ENCODE measurements at places on chromosomes 3 and 15.

DNA sequence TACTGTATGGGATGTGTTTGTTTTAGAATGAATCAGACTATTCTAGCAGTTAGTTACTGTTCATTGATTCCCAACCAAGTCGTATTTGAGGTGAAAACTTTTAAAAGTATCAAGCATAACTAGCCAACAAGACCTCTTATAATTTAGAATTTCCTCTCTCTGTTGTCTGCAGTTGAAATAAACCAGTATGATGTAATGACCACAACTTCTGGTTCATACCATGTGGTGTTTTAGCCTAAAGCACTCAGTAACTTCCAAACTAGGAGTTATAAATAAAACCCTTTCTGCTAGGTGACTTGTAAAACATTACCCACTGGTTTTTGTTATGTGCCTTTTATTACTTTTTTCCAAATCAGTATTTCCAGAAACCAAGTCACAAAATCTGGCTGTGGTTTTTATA, 19.8 kb upstream of the P2RY12 start:
- DNase-seq, result no peak

GRCh38 chr3:194521510-194522260, 34.9 kb upstream of the ATP13A3 start:
- DNase-seq, result no peak

DNA sequence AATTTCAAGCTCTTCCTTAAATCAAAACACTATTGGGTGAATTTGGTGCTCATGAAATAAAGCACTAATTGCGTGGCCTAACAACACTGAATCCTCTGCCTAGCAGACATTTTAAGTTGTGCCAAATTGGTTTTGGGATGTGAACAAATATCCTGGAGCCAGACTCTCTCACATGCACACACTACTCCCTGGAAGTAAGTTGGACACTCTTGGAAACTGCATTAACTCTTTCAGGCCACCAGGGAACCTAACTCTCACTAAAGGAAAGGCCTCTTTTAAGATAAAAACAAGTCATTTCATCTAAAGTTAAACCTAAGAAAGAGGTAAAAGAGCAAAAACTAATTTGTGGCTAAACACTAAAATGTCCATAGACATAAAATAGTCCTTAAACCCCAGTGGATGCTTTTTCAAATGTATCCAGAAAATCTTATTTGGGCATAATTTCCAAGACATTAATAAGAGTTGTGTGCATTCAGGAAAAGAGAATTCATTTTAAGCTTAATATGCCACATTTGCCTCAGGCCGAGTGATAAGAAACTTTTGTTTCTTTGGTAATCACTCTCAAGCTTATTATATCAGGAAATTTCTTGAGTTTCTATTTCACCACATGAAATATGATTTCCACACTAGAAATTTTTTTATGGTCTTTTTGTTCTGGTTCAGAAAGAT, 61.8 kb downstream of the ZBTB20 start:
- no peak for DNase-seq

GRCh38 chr15:55260562-55261131, 29.0 kb downstream of the RAB27A start:
- no peak for DNase-seq

DNA sequence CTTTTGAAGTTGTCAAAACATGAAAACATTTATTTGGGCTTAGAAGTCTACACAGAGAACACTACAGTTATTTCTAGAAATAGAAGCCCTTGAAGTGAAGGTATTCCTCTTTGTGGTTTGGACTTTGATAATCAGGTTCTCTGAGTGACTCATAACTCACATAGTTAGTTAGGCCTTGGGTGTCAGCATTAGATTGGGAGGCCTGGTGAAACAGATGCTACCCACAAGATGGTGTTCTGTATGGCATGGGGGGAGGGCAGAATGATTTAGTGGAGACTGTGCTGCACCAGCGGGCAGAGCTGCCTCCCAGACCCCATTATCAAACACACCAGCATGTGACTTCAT, 108.9 kb upstream of the ETV5 start:
- DNase-seq, result no peak

DNA sequence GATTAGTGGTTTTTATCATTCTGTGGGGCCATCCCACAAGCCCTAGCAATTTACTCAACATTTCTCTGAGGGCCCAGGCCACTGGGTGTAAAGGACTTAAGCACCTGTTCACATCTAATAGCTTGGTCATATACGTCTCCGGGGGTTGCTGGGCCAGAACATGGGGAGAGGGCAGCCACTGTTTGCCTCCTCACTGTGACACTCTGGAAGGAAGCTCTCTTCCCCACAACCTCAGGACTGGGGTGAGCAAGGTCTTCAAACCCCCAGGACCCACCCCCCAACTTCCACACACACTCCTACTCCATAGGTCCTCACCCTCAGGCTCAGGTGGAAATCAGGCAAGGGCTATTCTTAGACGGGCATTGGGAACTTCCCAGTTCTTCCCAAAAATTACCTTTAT, 28.9 kb downstream of the C3orf20 start:
- DNase-seq, result no peak

GRCh38 chr3:172194702-172195406, 155.5 kb downstream of the FNDC3B start:
- peak; percentile 39 for DNase-seq

GRCh38 chr3:129770604-129771003, 122.9 kb downstream of the TMCC1 start:
- no peak for DNase-seq
